ENCODE measurements at places on chromosomes 2 and 18. TPM values are rescaled to one million over a fixed set of nuclear protein-coding genes. Genes with fewer than 3 reads are reported as not detected.

The RGPD4 gene
- total RNA-seq = not detected

The GPAT2 gene
- 21.6 TPM for total RNA-seq

The FAM117B gene
- total RNA-seq = 2.7 TPM

The ACADL gene
- 1.4 TPM for total RNA-seq

The SIX3 gene
- total RNA-seq = not detected

The DSG4 gene
- total RNA-seq = not detected

The ALK gene
- 0.08 TPM for total RNA-seq

The ESPNL gene
- total RNA-seq = 0.20 TPM

The TRIM54 gene
- 303 TPM for total RNA-seq

The THUMPD2 gene
- total RNA-seq = 5.2 TPM

The TRMT61B gene
- total RNA-seq = 16.9 TPM

The UGT1A5 gene
- not detected for total RNA-seq

All from heart right ventricle (tissue), 16 donors.